Kasumi-1 (cell line): ENCODE measurements at places on chromosomes 2 and 18.

GRCh38 chr2:191959209-191959608, 112.3 kb upstream of the CAVIN2 start:
- no peak for DNase-seq

DNA sequence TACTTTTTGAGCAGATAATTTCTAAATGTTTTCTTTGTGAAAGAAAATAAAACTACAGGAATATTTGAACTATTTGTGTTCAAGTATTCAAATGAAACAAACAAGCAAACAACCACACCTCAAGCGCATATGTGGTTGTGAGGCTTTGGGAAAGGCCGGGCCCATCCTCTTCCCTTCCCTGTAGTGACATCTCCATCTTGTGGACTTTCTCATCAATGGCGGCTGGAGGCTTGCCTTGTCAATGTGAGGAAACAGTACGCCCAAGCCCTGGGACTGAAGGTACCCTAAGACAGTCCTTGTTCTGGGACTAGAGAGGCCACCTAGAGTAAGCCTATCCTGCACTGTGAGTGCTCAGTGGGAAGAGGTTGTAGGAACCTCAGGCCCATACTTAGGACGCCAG, 166.8 kb downstream of the TPGS2 start:
- DNase-seq = no peak

DNA sequence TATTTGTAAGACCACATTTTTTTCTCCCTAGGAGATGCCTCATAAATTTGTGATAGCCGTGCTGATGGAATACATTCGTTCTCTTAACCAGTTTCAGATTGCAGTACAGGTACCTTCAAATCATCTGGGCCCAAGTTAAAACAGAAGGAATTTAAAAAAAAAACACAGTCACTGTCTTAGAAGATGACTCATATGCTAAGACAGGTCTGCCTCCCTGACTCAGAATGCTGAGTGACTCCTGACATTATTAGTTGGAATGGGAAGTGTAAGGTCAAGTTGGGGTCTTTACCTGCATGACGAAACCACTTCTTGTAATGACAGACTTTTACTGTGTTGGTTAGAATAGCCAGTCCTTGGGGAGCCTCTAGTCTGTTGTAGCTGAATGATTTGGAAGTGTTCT, 26.3 kb downstream of the RMC1 start:
- DNase-seq = no peak

DNA sequence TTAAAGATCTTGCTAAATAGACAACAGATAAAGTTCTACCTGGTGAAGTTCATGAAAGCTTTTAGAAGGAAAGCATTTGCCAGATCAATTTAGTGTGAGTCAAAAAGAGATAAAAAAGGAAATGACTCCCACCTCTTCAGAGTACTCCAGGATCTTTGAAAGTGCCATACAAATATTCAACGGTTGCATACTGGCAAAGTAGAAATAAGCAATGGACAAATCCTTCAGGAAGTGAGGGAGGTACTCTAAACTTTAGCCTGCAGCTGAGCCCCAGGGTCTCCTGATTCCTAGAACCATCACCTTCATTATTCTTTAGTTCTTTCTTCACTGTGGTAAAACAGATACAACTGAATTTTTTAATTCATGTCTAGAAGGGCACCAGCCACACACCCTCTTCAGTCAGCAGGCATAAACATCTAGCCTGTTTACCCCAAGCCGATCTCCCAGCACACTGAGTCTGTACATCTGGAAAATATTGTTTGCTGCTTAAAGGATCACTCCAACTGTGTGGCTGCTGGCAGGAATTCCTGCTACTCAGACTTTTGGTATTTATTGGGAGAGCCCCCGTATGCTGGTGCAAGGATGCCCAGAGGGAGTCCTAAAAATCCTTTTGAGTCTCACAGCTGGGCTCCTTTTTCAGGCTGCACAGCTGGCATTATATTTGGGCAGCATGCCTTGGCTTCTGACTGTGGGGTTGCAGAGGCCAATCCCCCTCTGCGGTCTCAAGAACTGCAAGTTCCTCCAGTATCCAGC, 72.3 kb upstream of the SESTD1 start:
- no peak for DNase-seq

- DNase-seq = no peak
Observed at GRCh38 chr2:23283-23682, 23.0 kb downstream of the FAM110C start.

- peak; percentile 87 for DNase-seq
Observed at GRCh38 chr2:179440642-179441251, 176.1 kb upstream of the SESTD1 start.

GRCh38 chr2:33375054-33375453, 101.4 kb upstream of the RASGRP3 start:
- DNase-seq = no peak

DNA sequence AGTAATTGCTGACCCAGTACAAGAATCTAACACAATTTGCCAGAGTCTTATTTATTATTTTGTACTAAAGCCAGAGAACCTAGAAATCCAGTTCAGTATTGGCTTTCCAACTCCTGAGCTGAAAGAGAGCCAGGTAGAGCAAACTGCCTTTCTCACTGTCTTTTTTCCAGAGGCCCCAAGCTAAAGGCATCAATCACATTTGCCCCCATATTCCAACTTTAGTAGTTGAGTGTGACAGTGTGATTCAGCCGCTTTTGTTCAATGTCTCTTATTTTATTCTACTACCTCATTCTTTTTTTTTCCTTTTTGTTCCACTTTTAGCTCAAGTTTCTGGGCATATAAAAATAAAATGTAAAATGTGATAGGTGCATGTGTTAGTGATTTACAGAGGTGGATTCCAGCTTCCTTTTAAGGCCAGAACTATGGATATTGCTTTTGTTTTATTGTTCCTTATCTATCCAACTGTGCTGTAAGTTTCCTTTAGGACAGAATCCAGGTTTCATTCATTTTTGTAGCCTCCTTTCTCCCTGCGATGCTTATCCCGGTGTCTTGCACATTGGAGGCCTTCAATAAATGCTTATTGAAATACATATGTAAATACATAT, 153.0 kb downstream of the ZEB2 start:
- DNase-seq = no peak

GRCh38 chr2:216695401-216695821, at the start of gene IGFBP5:
IGFBP5 (minus strand) TSS chr2:216695549; CDS start chr2:216694775, 774 bp downstream.
- peak; percentile 2 for DNase-seq

DNA sequence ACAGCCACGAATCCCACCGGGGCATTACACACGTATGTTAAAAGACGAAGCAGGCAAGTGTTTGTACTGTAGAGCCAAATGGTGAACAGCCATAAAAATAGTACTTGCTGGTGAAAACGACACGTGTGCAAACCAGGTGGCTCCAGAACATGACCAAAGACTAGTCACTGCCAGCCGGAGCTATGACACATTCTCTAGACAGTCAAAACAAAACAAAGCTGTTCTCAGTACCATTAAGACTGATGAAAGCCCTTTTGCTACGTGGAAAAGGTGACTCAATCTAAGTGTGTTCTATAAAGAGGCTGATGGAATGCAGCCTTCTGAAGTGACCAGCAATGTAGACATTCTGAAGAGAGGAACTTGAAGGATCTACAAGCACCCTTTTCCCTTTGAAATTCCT, 367.7 kb upstream of the NETO1 start:
- DNase-seq = no peak

- DNase-seq = no peak
Observed at GRCh38 chr18:54926593-54927325, 32.5 kb downstream of the CCDC68 start.

DNA sequence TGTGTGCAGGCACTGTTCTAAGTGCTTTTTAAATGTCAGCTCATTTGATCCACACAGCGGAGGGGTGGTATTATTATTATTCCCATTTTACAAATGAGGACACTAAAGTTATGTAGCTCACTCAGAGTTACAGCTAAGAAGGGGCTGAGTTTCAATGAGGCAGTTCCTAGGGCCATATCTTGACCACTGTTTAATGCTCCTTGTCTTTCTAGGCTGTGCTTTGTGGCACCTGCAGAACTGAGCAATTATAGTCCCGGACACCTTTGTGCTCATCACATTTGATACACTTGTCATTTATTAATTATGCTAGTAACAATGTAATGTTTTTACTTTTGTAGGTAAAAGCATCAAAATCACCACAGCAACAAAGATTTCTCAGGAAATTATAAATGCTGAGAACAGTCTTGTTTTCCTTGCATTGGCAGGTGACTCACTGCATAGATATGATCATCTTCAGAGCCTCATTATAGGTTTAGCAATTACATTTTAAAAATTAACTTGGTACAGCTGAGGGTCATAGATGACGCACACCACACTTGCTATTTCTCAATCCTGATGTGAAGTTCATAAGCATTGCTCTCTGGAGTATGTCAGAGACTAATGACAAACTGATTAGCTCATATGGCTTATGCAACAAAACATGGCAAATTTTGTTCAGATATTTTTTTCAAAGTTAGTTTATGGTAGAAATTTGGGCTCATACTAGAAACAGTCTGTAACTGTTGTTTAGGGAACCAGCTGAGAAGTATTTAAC, 366.8 kb downstream of the TGIF1 start:
- DNase-seq = no peak

DNA sequence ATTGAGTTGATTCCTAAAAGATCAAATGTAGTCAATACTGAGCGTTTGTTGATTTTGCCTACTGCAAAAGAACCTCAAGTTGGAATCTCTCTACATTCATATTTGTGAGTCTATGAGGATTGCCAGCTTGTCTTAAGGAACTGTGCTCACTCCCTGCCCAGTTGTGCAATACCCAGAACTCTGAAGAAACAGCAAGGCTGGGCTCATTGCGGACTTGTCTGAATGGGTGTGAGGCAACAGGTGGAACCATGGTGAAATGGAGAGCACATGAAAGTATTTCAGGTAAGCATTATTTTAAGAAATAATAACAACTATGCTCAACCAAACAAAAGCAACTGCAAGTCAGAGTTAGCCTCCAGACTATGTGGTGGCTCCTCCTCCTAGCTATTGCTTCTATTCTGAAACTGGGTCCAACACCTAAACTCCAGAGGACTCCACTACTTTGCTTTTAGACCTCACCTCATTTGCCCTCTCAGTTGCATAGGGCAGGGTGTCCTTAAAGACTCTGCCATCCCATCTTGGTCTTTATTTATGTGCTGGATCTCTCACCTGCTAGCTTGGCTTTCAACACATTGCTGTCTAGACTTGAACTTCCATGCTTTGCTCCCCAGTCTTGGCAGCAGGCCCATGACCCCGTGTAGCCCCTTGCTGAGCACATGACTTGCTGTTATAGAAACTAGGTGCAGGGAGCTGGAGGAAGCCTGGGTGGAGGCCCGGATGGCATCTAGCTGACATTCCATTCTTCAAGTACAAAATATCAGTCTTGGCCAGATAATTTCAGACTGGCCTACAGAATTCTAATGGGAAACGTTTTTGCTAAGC, 94.8 kb upstream of the ARL5A start:
- peak; percentile 94 for DNase-seq

DNA sequence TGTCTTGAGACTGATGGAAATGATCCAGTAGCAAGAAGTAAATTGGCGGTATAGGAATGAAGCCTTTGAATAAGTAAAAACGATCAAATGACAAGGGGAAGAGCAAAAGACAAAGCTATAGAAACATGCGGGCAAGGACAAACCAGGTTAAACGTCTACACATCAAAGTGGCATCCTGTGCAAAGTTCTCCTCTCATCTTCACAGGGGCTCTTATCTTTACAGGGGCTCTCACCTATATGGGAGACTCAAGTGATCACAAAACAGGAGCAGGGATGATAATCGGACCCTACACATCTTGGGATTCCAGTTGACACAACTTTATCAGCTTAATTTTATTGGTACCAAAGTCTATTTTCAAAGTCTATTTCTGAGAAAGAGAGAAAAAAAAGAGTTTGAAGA, 1778.9 kb upstream of the CELF4 start:
- DNase-seq = no peak

DNA sequence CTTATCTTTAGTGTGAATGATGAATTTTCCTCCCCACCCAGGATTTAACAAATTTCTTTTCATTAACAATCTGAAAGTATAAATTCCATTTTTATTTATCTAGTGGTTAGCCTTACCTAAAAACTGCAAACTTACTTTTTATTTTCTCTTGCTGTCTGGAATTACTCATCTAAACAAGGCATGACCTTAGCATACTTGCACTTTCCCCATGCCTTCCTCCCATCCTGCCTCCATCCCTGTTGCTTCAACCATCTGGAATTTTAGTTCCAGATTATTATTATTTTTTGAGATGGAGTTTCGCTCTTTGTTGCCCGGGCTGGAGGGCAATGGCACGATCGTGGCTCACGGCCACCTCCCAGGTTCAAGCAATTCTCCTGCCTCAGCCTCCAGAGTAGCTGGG, 35.6 kb downstream of the GDF7 start:
- no peak for DNase-seq

- DNase-seq = no peak
Observed at GRCh38 chr2:119536211-119536610, 8.0 kb upstream of the CFAP221 start.

GRCh38 chr2:101528501-101528900, 53.6 kb upstream of the RFX8 start:
- DNase-seq = no peak

DNA sequence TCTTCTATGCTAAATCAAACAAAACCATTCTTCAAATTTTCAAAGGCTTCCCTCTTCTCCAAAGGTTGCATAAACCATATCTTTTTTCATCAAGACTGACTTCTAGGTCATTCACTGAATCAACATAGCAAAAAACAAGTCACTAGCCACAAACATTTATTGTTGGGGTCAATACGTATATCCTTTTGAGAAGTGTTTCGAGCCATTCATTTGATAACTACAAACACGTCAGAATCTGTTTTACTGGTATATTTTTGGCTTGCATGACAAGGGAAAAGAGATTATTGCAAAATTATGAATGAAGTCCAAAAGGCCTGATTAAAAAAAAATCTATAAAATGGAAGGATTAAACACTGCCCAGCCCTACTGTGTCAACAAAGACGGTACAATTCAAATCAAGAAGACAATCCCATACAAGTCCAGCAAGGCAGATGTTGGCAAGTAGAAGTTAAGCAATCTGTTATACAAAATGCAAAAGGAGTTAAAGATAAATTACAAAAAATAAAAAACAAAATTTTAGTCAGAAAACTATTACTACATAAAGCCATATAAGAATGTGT, 222.4 kb downstream of the SRBD1 start:
- no peak for DNase-seq

GRCh38 chr2:211157856-211158463, 601.6 kb downstream of the CPS1 start:
- peak; percentile 6 for DNase-seq

DNA sequence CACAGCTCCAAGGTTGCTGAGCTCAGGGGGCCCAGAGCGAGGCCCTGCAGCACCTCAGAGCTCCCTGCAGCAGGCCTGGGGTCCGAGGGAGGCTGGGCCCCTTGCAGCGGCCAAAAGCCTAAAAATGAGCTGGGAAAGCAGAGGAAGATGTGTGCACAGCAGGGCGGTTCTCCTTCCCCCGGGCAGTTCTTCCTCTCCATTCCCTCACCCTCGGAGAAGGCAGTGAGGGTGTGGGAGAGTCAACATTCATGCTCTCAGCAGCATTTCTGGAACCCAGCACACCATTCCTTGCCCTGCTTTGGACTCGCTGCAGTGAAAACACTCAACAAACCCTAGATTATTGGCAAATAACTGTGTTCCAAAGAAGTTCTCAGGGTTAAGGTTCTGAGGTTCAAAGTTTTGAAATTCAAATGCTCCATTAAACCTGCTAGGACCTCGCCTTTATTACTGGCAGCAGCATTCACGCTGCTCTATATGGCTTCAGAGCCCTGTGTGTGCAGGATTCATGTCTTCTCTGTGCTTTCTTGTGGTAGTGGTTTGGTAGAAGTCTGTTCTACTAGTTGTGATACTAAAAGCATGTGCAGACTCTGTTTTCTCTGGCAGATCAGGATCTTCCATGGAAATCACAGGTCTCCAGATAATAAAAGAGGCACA, 79.1 kb downstream of the CTIF start:
- no peak for DNase-seq
